ENCODE measurements at places on chromosomes 6 and 20. TPM values are rescaled to one million over a fixed set of nuclear protein-coding genes. Genes with fewer than 3 reads are reported as not detected.

The HLA-G gene
- total RNA-seq, result 0.89 TPM

The GATA5 gene
- total RNA-seq, result not detected

The OR2H2 gene
- not detected for total RNA-seq

DNA sequence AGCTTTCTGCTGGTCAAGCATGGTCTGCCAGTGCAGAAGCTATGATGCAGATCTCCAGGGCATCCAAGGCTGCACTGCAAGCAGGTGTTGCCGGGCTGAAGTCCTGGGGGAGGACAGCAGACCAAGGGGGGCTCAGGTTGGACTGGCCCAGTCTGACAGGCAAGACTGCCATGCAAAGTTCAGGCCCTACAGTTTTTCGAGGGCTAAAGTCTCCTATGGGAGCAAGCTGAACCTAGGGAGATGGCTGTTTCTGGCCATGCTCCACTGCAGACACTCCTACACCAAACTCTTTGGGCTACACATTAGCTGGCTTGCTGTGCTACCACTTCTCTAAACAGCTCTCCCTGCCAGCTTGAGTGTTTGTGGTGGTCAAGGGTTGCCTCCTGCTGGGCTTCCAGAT lies 130.0 kb upstream of the SYNCRIP start:
- no peak for DNase-seq

- no peak for DNase-seq
Observed at GRCh38 chr6:82645536-82646230, 282.1 kb downstream of the TPBG start.

- DNase-seq, result no peak
Observed at GRCh38 chr20:62395311-62396242, 8.7 kb downstream of the RPS21 start.

GRCh38 chr6:80769106-80769505 lies 662.6 kb downstream of the BCKDHB start:
- DNase-seq, result peak; percentile 60

DNA sequence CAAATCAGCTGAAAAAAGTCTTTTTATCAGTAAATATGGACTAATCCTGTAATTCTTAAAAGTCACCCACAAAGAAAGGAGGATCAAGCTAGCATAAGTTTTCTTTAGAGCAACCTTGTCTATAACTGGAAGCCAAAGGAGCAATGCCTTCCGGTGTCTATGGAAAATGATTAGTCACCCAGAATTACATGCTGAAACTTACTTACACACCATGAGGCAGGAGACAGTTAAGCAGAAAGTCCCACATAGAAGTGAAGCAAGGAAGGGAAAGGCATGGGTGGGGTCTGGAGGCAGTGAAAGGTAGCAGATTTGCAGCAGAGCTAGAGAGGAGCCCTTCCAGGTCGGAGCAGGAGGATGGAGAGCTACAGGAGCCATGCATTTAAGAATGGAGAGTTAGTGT lies 153.7 kb upstream of the RIPOR2 start:
- peak; percentile 57 for DNase-seq

Data from astrocyte (in vitro differentiated cells and primary cell).